ENCODE measurements at places on chromosomes 13 and 19.

- no peak for DNase-seq
Observed at GRCh38 chr13:54415753-54416366, 1387.2 kb downstream of the OLFM4 start.

DNA sequence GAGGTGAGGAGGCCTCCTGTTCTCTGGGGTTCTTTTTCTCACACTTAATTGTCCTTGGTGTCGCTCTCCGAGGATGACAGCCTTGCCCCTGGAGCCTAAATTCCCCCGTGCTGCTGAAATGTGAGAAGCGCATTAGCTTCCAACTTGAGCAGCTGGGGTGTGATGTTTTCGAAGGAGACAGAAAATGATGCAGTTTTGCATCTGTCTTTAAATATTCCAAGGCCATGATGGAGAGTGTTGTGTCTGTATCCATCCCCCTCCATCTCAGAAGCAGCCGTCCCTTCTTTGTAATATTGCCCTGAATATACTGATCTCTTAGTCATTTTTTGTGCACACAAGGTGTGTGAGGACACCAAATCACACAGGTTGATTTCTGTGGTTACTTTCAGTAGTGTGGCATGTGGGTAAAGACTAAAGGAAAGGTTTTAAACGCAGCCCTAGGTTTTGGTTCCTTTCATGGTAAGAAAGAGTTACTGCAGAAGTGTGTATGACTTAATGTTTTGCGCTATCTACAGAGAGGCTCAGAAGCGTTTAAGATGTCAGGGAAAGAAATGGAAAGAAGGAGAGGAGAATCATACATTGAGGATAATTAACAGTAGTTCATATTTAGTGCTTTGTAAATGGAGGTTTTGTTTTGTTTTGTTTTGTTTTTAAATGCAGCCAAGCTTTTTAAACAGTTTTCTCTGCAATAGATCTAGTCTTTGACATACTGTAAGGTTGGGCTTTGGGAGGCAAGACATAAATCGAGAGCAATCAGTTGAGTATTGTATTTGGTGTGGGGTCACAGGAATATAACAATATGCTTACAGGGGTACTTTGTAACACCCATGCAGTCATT is 1.6 kb downstream of the NBEA start:
- no peak for DNase-seq

- DNase-seq: no peak
Observed at GRCh38 chr19:35729763-35730162, 12.0 kb downstream of the KMT2B start.

- DNase-seq: peak; percentile 5
Observed at GRCh38 chr13:45737571-45738017, 35.5 kb downstream of the CBY2 start.

GRCh38 chr19:1754636-1755466 is 1.5 kb downstream of the ONECUT3 start:
- DNase-seq: no peak
